ENCODE measurements at places on chromosomes 1 and 21.
A peak's percentile ranks its signal among the peaks of the same experiment; 100 is the strongest.

- DNase-seq, result no peak
Measured at GRCh38 chr1:173285048-173285447, 77.9 kb upstream of the TNFSF4 start.

DNA sequence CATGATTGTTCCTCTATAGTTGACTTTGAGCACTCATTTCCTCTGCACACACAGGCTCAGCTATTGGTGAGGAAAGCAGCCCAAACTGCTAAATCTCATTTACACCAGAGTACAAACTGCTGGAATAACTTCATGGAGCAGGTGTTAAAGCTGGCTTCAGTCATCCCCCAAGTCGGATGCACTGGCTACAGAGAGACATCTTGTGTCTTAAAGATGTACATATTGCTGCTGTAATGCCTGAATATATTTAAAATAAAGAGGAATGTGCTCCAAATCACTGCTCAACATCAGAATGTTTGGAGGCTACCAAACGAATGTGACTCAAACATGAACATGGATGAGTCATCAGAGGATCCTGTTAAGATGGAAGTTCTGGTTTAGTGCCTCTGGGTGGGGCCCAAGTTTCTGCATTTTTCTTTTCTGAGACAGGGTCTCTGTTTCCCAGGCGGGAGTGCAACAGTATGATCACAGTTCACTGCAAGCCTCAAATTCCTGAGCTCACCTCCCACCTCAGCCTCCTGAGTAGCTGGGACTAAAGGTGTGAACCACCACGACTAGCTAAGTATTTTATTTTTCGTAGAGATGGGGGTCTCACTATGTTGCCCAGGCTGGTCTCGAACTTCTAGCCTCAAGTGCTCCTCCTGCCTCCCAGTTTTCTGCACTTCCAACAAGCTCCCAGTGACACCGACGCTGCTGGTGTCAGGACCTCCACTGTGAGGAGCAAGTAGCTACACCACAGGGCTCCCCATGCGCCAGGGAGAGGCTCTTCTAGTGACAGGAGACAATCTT, 79.0 kb upstream of the KRTAP19-8 start:
- peak; percentile 52 for DNase-seq

DNA sequence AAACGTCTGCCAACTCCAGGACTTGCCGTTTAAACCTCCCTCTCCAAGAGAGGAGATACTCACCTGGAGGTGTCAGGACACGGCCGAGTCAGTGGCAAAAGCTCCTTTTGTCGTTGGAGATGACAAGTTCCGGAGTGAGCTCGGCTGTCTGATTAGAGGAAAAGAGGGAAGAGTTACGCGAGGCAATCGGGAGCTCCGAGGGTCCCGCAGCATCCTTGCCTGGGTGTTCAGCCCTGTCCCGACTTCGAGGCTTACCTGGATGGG, 497 bp downstream of the ID3 start:
- no peak for DNase-seq

DNA sequence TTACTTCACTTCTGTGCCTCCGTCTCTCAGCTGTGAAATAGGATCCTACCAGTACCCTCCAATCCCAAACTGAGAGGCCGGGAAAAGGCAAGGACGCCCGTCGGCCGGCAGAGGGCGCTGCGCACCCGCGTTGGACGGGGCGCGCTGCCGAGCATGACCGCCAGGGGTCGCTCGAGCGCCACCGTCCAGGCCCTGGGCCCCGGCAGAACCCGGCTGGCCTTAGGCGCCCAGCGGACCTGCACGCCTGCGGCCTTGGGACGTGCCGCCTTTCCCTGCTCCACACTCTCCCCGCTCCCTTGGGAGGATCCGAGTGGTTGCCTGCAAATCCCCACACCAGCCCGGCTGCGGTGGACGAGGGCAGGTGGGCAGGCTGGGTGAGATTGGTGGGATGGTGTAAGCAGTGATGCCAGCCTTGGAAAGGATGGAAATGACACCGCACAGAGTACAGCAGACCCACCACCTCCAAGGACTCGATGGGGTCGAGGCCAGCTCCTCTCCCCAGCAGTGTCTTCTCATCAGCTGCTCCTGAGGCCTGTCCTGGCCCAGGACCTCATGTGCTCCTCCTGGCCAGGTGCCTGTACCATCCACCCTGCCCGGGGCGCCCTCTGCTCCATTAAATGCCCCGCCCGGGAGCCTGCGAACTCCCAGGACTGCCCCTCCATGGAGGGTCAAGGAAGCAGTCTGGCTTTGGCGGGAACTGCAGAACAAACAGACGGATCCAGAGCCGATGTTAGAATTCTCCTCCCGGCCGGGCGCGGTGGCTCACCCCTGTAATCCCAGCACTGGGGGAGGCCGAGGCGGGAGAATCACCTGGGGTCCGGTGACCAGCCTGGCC, 47.4 kb upstream of the LBR start:
- peak; percentile 90 for DNase-seq

DNA sequence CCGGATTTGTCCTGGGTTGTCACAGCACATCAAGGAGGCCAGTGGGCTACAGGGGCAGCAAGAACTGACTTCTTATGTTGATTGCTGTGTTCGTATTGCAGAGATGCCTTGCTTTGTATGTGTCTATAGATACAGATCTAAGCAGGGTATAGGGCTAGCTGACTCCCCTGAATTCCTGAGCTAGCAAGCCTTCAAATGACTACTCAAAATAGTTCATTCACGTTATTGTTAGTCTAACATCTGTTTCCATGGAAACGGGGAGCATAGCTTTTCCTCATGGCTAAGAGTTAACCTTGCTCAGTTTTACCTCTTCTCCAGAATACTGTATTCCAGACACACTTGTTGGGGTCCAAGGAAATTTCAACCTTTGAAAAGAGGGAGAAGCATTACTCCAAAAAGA, 24.1 kb downstream of the TRIM45 start:
- DNase-seq, result no peak

- DNase-seq, result peak; percentile 71
Measured at GRCh38 chr1:33470495-33471012, 1.9 kb upstream of the ZSCAN20 start.

All from AG08396 (cell line).